Activated naive CD4-positive, alpha-beta T cell treated with anti-CD3 and anti-CD28 coated beads, Interleukin-2, amount 50 U/mL, for 72 hours (primary cell): ENCODE measurements at places on chromosomes 13 and 19. TPM values are rescaled to one million over a fixed set of nuclear protein-coding genes. Genes with fewer than 3 reads are reported as not detected.

Gene B3GNT3
- 0.30 TPM for total RNA-seq

Gene SPRED3
- 6.7 TPM for total RNA-seq

Gene ZIC2
- not detected for total RNA-seq

Gene FAM83E
- 9.1 TPM for total RNA-seq

Gene KLK6
- not detected for total RNA-seq

Gene SBSN
- not detected for total RNA-seq

Gene HRC
- total RNA-seq, result not detected

Gene FFAR1
- 1.5 TPM for total RNA-seq
